ENCODE measurements at places on chromosomes 5 and 9. TPM values are rescaled to one million over a fixed set of nuclear protein-coding genes. Genes with fewer than 3 reads are reported as not detected.

Gene INSL6
- not detected for total RNA-seq

Gene IER5L
- 22.7 TPM for total RNA-seq

Gene THBS4
- total RNA-seq, result 0.30 TPM

Gene FIBCD1
- total RNA-seq, result 26.0 TPM

Gene INSL4
- total RNA-seq, result not detected

Gene TAF11L4
- total RNA-seq, result not detected

Gene SHC3
- total RNA-seq, result 79.2 TPM

Gene TMEM174
- total RNA-seq, result not detected

Gene RMND5B
- total RNA-seq, result 22.6 TPM

Gene RABGAP1
- total RNA-seq, result 49.0 TPM

Gene SURF1
- total RNA-seq, result 24.9 TPM

Gene LRRC8A
- 29.4 TPM for total RNA-seq

Gene SH3TC2
- 1.2 TPM for total RNA-seq

Gene ASS1
- total RNA-seq, result 111 TPM

Gene PPP3R2
- not detected for total RNA-seq

Gene GNPDA1
- 81.7 TPM for total RNA-seq

Gene FST
- 12.9 TPM for total RNA-seq

Gene GABBR2
- total RNA-seq, result 0.89 TPM

Gene COL27A1
- total RNA-seq, result 19.4 TPM

Gene NRARP
- 0.30 TPM for total RNA-seq

Gene DENND4C
- total RNA-seq, result 43.7 TPM

Gene IRX1
- not detected for total RNA-seq

Gene AHRR
- total RNA-seq, result 10.7 TPM

Data from smooth muscle cell of the umbilical artery (primary cell).